Activated CD4-positive, alpha-beta T cell treated with anti-CD3 and anti-CD28 coated beads, Interleukin-2, amount 50 U/mL, for 24 hours (primary cell): ENCODE measurements at places on chromosomes 3 and 15.

- DNase-seq, result no peak
These were observed 4.2 kb upstream of the RASL12 start for GRCh38 chr15:65072027-65072426.

DNA sequence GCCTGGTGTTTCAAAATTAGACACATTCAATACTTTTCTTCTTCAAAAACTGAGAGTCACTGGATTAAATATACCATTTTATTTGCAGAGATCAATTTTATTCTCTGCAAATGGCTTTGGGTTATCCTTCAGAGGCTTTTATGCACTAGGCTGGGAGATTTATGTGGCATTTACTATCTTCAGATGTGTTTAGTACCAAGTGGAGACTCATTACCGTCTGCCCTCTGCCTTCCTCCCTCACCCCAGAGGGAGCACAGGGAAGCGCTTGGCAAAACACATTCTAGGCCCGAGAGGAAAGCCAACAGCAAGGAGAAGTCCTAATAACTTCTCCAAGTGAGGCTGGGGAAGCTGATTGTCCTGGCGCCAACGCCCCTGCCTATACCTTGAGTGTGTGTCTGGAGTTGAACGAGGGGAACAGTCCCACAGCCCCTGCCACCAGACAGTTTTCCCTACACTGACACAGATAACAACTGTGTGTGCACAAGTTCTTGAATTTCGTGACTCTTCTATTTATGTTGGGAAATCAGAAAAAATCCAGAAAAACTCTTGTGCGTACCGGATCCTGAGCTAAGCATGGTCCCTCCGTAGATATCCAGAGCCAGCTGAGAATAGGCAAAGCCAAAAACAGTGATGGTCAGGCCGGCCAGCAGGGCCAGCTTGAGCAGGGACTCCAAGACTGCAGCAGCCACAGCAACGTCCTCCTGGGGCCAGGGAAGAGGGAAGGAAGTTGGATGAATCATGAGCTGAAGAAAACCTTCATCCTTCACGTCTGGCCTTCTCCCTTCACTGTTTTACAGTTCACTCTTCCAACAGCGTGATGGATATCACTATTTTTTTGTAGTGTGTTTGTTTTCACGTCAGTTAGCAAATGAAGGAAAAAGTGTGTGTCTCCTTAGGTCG lies 26.6 kb downstream of the RFT1 start:
- no peak for DNase-seq

GRCh38 chr3:18609187-18609586 lies 184.0 kb upstream of the SATB1 start:
- DNase-seq, result no peak

GRCh38 chr3:185469542-185469941 lies 29.3 kb downstream of the TMEM41A start:
- DNase-seq, result no peak

DNA sequence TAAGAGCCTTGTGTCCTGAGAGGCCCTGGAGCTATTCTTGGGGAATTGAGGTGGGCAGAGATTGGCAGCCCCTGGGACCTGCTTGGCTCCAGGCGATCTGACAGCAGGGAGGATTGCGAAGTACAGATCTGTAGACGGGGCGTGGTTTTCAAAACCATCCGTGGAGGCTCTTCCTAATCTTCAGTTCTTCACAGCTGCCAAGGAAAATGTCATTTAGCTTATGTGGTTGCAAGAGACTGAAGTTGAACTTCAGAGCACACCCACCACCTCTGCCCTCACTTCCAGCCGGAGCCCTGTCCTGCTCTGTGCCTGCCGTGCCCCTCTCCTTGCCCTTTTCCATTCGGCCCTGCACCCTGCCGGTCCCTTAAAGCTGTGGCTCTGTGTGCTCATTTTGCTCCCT lies 12.9 kb downstream of the NISCH start:
- DNase-seq, result no peak

DNA sequence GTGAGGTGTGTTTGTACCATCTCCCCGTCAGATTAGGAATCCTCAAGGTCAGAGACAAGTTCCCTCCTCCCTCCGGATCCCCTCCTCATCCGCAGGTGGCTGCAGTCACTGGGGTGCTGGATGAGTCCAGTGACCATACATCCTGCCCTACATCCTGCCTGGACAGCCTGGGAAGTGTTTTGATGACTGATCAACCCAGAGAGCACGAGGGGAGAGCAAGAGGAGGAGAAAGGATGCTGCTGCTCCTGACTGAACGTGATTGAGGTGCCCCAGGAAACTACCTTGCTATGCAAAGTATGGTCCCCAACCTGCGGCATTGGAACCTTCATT lies 65.1 kb downstream of the SLC12A8 start:
- DNase-seq, result no peak
